HAP-1 (cell line): ENCODE measurements at places on chromosomes 1 and 21.

- DNase-seq = no peak
These were observed 55.9 kb upstream of the WASF2 start for GRCh38 chr1:27545876-27546275.

DNA sequence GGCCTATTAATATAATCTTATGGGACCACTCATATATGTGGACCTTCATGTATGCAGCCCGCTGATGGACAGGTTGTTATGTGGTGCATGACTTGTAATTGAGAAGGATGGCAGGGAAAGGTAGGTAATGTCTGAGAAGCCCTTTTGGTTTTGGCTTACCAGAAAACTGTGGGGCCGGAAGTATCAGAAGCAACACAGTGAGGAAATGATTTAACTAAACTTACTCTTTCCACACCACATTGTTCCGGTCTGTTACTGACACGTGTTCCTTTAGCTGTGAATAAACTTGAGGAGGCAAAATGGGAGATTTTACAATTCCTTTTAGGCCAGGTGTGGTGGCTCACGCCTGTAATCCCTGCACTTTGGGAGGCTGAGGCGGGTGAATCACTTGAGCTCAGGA, 32.4 kb downstream of the KIF1B start:
- no peak for DNase-seq

DNA sequence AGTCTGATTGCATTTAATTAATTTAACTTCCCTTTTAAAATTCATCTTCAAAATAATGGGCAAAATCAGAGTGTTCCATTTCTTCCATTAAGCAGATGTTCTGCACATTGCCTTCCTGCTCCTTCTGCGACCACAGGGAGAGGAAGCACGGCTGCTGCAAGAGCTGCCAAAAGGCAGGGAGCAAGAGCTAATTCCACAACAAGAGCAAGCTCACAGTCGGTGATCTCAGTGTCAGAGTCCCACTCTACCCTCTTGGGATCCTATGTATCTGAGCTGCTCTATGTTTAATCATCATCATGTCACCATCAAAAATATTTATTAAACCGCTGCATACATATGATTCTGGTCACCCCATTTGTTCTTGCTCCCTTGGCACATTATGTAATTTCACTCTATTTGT, 255.3 kb upstream of the CAMK1G start:
- DNase-seq = no peak

DNA sequence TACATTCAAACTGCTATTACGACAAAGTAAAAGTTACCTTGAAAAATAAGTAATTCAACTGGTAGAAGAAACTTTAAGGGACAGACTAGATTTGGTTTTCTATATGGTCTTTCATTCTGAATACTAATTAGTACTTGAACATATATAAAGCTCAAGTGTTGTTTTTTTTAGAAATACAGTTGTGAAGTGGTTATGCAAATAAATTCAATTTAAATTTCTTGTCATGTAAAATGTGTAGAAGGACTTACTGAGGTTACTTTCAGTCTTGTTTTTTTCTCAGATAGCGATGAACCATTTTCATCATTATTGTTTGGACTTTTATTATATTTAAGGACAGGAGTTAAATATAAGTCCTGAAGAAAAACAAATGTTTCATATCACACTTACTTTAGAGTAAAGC, 24.4 kb downstream of the HS2ST1 start:
- DNase-seq = no peak

DNA sequence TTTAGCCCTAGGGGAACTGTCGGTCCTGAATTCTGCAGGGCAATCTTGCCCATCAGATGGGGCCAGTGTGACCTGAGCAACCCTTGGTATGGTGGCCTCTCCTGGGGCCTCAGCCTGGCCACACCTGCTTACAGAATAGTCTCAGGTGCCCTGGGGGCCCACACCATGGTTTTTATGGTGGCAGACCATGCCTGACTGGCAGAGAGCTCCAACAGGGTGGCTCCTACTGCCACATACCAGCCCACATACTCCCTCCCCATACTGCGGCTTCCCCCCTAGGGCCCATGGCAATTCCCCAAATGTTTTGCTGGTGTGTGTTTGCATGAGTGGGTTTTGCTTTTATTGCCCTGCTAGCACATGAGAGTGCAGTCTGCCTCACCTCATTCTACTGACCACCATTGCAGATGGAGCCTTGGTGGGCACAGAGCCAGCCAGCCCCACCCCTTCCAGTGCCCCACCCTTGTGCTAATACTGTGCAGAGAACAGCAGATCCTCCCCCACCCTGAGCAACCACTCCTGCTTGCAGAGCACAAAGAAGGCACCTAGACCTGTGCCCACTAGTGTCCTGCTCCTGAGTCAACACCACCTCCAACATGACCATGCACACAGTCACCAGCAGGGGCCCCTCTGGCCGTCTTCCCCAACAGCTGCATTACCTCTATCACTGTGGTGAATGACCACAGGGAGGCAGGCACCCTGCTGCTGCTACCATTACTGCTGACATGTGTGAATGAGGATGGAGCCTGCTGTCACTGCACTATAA, 86.8 kb downstream of the GDAP2 start:
- no peak for DNase-seq

GRCh38 chr21:27225151-27225550, 258.3 kb upstream of the ADAMTS5 start:
- no peak for DNase-seq

GRCh38 chr1:232225336-232226131, 404.4 kb downstream of the SIPA1L2 start:
- DNase-seq = no peak

GRCh38 chr1:188499690-188500089, 1670.9 kb downstream of the PLA2G4A start:
- DNase-seq = no peak

GRCh38 chr1:43558346-43558841, 27.7 kb downstream of the PTPRF start:
- no peak for DNase-seq

- DNase-seq = no peak
These were observed 33.9 kb downstream of the DDR2 start for GRCh38 chr1:162666006-162666645.

DNA sequence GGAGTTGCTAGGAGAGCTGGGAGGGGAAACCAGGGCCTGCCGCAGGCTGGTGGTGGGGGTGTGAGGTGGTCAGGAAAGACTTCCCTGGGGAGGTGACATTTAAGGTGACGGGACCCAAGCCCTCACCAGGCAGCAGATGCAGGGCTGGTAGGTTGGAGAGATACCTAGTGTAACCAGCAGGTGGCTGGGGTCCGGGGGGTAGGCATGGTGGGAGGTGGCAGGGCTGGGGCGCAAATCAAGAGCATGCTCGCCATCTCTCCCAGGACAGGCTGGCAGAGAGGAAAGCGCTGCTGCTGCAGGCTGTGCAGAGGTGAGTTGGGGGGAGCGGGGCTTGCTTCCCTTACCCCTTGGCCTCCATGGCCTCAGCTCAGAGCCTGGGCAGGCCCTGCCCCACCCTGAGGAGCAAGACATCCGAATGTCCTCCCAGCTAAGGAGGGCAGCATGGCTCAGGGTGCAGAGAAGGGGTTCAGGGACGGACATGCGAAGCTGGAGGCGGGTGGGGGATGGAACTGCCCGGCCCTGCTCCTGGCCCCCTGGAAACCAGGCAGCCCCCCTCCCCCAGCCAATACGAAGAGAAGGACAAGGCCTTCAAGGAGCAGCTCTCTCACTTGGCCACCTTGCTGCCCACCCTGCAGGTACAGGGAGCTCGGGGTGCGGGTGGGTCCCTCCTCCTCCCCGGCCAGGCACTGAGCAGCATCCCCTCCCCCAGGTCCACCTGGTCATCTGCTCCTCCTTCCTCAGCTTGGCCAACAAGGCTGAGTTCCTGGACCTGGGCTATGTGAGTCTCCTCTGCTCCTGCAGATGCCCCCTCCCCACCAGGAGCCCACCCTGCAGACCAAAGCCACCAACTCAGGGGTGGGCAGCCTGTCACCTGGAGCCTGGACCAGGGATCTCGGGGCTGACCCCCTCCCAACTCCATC, 4.0 kb downstream of the RNF207 start:
- no peak for DNase-seq

DNA sequence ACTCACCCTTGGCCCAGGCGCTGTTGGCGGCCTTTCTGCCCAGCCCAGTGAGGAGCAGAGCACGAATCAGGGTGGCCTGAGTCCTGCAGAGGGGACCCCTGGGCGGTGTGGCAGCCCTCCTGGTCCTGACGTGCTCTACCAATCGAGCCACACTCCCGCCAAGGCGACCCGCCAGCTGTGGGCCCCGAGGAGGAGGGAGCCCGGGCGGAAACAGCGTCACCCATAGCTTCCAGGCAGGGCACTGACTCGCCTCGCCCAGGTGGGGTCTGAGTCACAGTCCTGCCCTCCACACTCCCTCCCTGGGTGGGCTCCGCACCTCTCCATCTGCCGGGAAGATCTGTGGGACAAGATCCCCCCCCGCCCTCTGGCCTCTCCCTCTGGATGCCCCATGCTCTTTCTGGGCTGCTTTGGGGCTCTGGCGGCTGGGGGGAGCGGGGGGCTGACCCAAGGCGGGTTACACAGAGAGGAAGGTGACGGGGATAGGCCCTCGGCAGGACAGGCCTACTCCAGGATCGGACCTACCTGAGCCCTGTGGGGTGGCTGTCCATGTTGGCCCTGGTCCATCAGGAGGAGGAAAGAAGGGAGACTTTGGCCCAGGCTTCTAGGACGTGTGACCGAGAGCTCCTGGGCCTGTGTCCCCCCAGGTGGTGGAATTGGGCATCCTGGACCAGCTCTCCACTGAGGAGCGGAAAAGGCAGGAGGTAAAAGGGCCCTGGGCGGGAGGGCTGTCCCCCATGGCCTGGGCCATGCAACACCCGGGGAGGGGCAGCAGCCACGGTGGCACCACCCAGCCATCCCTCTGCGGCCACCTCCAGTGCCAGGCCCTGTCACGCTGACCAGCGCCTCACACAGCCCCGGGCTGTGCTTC, 14.0 kb downstream of the ARHGEF16 start:
- DNase-seq = no peak

DNA sequence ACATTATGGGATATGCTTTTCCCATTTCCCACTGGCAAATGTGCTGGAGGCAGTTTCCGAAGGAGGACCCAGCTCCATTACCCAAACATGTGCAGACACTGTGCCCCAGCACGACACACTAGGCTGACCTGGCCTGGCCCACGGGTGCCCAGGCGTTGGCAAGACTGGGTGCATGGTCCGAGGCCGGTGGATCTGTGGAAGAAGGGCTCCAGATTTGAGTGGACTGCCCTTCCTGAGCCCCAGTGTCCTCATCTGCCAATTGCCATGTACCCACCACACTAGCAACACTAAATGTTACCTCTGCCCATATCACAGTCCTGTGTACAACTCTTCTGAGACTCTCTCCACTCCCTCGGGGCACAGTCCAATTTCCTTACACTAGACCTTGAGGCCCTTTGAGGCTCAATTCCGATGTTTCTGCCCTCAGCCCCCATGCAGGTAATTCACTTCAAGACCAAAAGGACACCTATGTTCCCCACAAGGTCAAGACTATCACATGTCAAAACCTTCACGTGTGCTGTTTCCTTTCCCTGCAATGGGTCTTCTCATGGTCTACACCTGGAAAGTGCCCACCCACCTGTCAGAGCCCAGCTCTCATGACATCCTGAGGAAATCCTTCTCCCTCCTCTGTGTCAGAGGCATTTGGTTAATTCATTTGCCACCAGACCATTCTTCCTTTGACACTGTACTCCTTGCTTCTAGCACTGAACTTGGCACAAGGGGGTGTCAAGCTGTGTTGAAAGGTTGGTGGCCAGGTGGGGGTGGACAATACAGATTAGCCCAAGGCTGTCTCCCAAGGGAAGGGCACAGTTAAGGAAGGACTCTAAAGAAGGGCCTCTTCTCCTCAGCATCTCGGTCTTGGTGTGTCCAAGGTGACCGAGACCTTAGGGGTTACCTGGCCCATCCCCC, 124.9 kb downstream of the DMRTB1 start:
- DNase-seq = no peak
